ENCODE measurements at places on chromosomes 1 and 21. TPM values are rescaled to one million over a fixed set of nuclear protein-coding genes. Genes with fewer than 3 reads are reported as not detected.
A peak's percentile ranks its signal among the peaks of the same experiment; 100 is the strongest.

The TTC39A gene
- 0.35 TPM for total RNA-seq

The TSPEAR gene
- total RNA-seq: not detected

The RGS18 gene
- not detected for total RNA-seq

The GPR52 gene
- 1.2 TPM for total RNA-seq

DNA sequence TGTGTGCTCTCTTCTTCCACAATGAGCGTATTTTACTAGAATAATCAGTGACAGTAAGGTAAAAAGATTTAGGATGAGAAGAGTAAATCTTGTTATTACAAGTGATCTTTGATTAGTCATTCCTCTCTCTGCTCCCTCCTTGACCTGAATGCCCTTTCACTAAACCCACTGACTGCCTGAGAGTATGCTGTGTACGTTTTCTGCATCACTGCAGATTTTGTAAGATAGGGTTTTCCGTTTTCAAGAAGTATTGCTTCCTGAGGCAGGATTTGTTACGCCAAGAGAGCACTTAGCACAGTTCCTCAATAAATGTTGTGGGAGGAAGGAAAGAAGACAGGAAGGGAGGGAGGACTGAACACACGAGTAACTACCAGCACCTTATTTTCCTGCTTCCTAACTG is 7.7 kb upstream of the LAMB3 start:
- peaks cover 66% of the 10 kb centered on the region for H3K4me1 ChIP-seq
- no peaks in the 10 kb centered on the region for H3K27me3 ChIP-seq
- DNase-seq: peak; percentile 91
- peaks cover 6% of the 10 kb centered on the region for H3K36me3 ChIP-seq

DNA sequence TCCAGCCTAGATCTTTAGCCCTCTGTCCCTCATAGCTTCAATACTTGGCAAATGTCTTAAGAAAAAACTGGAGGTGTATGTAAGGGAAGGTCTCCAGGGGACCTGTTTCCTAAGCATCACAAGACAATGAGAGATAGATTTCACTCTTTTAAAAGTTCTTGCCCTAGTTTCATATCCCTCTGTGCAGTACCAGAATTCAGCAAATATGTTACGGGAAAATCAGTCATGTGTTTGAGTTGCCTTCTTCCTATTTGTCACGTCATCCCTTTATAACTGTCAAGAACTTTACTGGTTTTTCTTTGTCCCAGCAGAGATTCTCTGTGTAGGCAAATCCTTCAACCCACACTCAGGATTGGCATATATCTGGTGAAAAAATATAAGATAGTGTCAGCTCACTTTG is 32.3 kb downstream of the DNASE2B start:
- no peak overlapping the region for H3K27ac ChIP-seq
- no peak for DNase-seq
- H3K27me3 ChIP-seq: no peaks in the 10 kb centered on the region
- peaks cover 7% of the 10 kb centered on the region for H3K4me1 ChIP-seq

- H3K27ac ChIP-seq: no peak overlapping the region
- no peaks in the 10 kb centered on the region for H3K27me3 ChIP-seq
- no peaks in the 10 kb centered on the region for H3K36me3 ChIP-seq
- no peak overlapping the region for H3K4me3 ChIP-seq
- no peak for DNase-seq
These were observed 356.1 kb downstream of the LMO4 start for GRCh38 chr1:87684713-87685205.

GRCh38 chr1:66351913-66352312 is 182.0 kb upstream of the SGIP1 start:
- no peak overlapping the region for H3K4me3 ChIP-seq
- peaks cover 49% of the 10 kb centered on the region for H3K4me1 ChIP-seq
- peaks cover 5% of the 10 kb centered on the region for H3K36me3 ChIP-seq
- H3K27ac ChIP-seq: no peak overlapping the region

DNA sequence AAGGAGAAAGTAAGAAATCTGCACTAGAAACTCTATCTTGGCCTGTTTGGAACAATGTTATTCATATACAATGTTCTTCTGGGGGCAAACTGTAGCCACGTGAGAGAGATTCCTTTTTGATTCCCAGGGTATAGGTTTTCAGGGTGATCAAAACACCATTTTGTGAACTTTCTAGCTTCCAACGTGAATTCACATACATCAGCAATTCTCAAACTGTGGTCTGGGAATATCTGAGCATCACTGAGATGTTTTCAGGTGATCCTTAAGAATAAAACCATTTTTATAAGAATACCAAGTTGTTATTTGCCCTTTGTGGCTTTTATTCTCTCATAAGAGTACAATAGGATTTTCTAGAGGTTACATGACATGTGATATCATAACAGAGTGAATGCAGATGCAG is 66.9 kb upstream of the ATP1A1 start:
- no peak for DNase-seq
- H3K36me3 ChIP-seq: no peaks in the 10 kb centered on the region
- no peaks in the 10 kb centered on the region for H3K27me3 ChIP-seq
- no peak overlapping the region for H3K4me3 ChIP-seq
- H3K27ac ChIP-seq: no peak overlapping the region

GRCh38 chr1:212624976-212625501 is 16.5 kb downstream of the ATF3 start:
- no peak for DNase-seq
- peaks cover 30% of the 10 kb centered on the region for H3K27me3 ChIP-seq
- no peak overlapping the region for H3K4me3 ChIP-seq
- H3K36me3 ChIP-seq: peaks cover 58% of the 10 kb centered on the region
- H3K4me1 ChIP-seq: no peaks in the 10 kb centered on the region
- no peak overlapping the region for H3K27ac ChIP-seq

- no peaks in the 10 kb centered on the region for H3K4me1 ChIP-seq
- no peak for DNase-seq
- no peaks in the 10 kb centered on the region for H3K36me3 ChIP-seq
- H3K27me3 ChIP-seq: peaks cover 12% of the 10 kb centered on the region
- no peak overlapping the region for H3K4me3 ChIP-seq
These were observed 24.6 kb downstream of the NKAIN1 start for GRCh38 chr1:31215065-31215570.

Measured in MCF 10A (cell line).